ENCODE measurements at places on chromosomes 3 and 15.

DNA sequence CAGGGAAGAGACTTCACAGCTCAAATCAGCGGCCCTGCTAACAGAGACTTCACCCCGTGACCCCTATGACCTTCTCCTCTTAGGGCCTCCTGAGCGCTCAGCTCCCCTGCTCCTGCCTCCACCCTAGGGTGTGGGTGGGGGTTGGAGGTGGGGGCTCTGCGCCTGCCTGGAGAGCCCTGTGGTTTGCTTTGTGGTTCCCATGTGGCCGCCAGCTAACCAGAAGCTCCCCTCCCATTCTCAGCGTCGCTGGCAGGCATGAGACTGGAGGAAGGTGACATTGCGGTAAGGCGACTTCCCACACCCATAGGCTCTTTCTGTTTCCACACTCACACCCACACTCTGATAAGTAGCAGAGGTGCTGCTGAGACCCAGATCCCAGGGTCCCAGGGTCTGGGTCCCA is 27.6 kb downstream of the XYLB start:
- DNase-seq = no peak

DNA sequence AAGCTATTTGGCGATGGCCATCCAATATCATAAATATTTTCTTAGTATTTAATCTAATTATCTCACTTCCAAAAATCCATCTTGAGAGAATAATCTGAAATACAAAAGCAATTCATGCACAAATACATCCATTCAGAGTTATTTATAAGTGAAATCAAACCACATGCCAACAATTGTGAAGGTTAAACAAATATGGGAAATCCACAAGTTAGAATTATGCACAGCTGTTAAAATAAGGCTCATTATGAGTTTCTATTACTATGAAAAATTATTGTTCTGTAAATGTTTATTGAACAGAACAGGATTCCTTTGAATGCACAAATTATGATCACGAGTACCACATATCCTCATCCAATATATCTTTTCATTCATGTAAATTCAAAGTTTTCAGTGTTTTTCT is 267.7 kb downstream of the PLOD2 start:
- no peak for DNase-seq

DNA sequence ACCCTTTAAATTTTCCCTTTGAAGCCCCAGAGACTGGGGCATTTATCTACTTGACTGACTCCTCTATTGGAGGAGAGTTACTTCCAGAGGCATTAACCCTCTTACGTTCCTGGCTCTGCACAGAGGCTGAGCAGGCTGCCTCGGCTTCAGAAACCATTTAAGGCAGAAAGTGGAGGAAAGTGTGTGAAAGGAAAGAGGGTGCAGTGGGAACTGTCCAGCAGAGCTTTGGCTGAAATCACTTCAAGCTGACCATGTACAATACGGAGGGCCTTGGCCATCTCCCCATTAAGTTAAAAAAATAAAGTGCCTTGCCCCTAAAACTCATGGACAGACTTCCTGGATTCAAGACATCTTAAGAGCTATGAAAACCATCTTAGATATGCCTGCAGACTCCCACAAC is 238.7 kb downstream of the SV2B start:
- DNase-seq = no peak

DNA sequence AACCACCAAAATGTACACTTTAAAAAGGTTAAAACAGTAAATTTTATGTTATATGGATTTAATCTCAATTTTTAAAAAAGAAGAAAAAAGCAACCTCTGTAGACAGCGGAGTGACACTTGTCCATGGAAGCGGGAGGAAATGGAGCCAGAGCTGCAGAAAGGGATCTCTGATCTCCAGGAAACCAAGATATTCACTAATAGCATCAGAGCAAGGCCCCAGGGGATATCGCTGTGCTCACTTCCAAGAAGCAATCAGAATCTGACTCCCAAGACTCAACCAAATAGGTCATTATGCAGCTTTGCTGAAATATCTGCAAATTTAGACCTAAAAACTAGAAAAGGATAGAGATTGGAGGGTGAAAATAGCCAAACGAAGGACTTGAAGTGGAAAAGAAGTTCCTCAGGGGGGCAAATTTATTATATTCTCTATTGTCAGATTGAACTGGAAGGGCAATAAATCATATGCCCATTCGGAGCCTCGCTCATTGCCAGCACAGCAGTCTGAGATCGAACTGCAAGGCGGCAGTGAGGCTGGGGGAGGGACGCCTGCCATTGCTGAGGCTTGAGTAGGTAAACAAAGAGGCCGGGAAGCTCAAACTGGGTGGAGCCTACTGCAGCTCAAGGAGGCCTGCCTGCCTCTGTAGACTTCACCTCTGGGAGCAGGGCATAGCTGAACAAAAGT is 62.0 kb upstream of the ATP2C1 start:
- no peak for DNase-seq
